ENCODE measurements at places on chromosomes 4 and X.

DNA sequence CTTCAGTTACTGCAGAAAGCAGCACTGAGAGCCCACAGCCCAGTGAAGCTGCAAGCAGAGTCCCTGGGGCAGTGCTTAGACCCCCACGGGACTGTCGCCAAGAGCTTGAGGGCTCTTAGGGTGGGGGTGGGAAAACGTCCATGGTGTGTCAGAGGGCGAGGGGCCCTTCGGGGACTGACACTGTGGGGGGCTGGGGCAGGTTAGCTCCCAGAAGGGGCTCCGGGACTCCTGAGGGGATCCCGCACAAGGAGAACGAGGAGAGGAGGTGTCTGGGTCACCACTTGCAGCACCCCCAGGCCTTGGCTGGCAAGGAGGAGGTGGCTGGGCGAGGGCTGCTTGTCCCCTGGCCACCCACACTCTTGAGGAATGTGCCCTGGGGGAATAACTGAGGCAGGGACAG is 20.8 kb downstream of the NAT8L start:
- H3K27me3 ChIP-seq, result no peaks in the 10 kb centered on the region
- H3K36me3 ChIP-seq, result no peaks in the 10 kb centered on the region
- H3K4me1 ChIP-seq, result no peaks in the 10 kb centered on the region
- H3K27ac ChIP-seq, result no peak overlapping the region
- H3K4me3 ChIP-seq, result no peak overlapping the region

GRCh38 chr4:20883677-20884076 is 183.4 kb downstream of the PACRGL start:
- H3K27ac ChIP-seq, result no peak overlapping the region
- H3K4me3 ChIP-seq, result no peak overlapping the region
- H3K27me3 ChIP-seq, result no peaks in the 10 kb centered on the region
- H3K4me1 ChIP-seq, result no peaks in the 10 kb centered on the region
- no peaks in the 10 kb centered on the region for H3K36me3 ChIP-seq
- no peak for DNase-seq

- H3K36me3 ChIP-seq, result no peaks in the 10 kb centered on the region
- no peak for DNase-seq
- no peaks in the 10 kb centered on the region for H3K27me3 ChIP-seq
- no peaks in the 10 kb centered on the region for H3K4me1 ChIP-seq
- H3K27ac ChIP-seq, result no peak overlapping the region
Measured at GRCh38 chrX:19388064-19388679, 44.4 kb downstream of the PDHA1 start.

DNA sequence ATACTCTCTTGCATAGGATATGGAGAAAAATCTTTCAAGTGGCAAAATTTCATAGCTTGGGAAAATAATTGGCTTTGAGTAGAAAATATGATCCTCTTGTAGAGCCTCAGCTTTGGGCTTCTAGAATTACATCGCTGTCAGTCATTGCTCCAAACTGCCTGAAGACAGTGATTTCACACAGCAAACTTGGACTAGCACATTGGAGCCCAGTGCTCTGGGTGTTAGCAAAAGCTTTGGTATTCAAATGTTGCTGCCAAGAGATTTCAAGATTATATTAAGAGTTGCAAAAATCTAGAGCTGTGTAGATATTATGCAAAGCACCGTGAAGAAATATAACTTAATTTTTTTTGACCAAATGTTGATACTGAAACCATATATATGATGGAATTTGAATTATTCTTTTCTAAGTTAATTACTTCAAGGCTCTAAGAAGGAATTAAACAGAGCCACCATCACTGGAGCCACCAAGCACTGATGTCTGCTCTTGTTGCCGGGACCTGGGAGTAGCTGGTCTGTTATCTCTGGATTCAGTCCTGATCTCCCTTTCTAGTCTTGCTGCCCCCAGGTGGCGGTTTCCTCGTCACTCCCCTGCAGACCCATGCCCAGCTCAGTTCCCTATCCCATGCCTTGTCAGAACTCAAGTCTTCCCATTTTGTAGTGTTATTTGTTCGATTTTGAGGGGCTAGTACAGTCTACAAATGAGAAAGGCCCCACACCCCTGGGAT is 260.7 kb upstream of the SFRP2 start:
- no peak overlapping the region for H3K27ac ChIP-seq
- H3K4me3 ChIP-seq, result no peak overlapping the region
- H3K4me1 ChIP-seq, result no peaks in the 10 kb centered on the region
- H3K36me3 ChIP-seq, result no peaks in the 10 kb centered on the region

DNA sequence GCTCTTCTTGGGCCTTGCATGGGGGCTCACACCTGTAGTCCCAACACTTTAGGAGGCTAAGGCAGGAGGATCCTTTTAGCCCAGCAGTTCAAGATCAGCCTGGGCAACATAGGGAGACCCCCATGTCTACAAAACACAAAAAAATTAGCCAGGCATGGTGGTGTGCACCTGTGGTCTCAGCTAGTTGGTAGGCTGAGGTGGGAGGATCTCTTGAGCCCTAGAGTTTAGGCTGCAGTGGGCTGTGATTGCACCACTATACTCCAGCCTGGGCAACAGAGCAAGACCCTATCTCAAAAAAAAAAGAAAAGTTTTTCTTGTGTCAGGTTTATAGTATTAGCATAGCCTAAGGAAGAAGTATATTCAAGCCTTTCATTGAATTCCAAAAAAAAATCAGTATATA is 30.8 kb upstream of the FAM241A start:
- no peak overlapping the region for H3K27ac ChIP-seq
- no peak for DNase-seq
- no peaks in the 10 kb centered on the region for H3K4me1 ChIP-seq
- H3K27me3 ChIP-seq, result no peaks in the 10 kb centered on the region
- H3K36me3 ChIP-seq, result no peaks in the 10 kb centered on the region
- H3K4me3 ChIP-seq, result no peak overlapping the region

DNA sequence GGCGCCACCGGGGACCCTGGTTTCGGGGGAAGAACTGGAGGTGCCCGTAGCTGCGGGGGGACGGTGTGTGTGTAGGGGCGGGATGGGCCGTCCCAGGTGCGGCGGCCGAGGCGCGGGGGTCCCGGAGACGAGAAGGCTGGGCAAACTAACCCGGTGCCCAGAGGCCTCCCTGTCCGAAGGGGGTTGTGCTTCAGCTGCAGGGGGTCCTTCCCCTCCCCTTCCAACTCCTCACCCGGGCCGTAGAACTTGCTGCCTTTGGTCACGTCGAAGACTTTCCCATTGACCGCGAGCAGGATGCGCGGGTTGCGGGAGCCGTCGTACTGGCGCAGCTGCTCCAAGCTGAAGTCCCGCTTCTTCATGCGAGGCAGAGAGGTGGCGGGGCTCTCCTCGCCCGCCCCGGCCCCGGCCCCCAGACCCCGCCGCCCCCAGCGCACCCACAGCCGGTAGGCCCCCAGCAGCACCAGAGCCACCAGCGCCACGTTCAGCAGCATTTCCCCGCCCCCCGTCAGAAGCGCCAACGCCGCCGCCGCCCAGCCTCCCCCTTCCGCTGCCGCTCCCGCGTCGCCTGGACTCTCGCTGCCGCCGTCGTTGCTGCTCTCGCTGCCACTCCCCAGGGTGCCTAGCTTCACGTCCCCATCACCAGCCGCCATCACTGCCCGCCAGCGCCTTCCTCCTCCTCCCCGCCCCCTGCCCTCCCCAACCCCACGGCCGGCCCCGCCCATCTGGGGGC is at the start of gene PGRMC2:
Gene PGRMC2 (minus strand): TSS at position 673 of the 730 bp plus-strand sequence. CDS start 23 bp downstream, at position 650.
- H3K4me3 ChIP-seq, result peak within 1 kb of the TSS; percentile 91
- no peaks in the 10 kb centered on the region for H3K36me3 ChIP-seq
- H3K27ac ChIP-seq, result peak within 1 kb of the TSS; percentile 95
- peaks cover 37% of the 10 kb centered on the region for H3K4me1 ChIP-seq

DNA sequence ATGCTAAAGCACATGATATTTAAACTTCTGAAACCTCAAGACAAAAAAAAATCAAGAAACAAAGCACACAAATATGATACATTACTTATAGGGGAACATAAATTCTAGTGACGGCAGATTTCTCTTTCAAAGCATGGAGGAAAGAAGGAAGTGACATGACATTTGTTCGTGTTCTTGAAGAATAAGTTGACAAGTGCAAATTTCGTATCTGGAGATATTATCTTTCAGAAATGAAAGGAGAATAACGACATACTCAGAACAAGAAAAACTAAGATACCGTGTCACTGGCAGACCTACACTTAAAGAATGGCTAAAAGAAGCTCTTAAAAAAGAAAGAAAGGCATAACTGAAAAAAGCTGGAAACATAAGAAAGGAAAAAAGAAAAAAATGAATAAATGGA is 16.6 kb downstream of the CENPVL2 start:
- H3K4me3 ChIP-seq, result no peak overlapping the region
- H3K27me3 ChIP-seq, result no peaks in the 10 kb centered on the region
- DNase-seq, result no peak
- H3K4me1 ChIP-seq, result no peaks in the 10 kb centered on the region
- H3K27ac ChIP-seq, result no peak overlapping the region

- H3K27me3 ChIP-seq, result peaks cover 39% of the 10 kb centered on the region
- peaks cover 38% of the 10 kb centered on the region for H3K4me1 ChIP-seq
Measured at GRCh38 chr4:54097152-54097551, 2.8 kb upstream of the GSX2 start.

GRCh38 chrX:30653415-30654131 is at the start of gene GK:
TSS of gene GK (plus strand) at chrX:30653423. CDS start at chrX:30653538, 115 bp downstream.
- H3K4me3 ChIP-seq, result peak within 1 kb of the TSS; percentile 63
- DNase-seq, result no peak
- peak within 1 kb of the TSS; percentile 63 for H3K27ac ChIP-seq

GRCh38 chrX:154731881-154732280 is 19.0 kb downstream of the GAB3 start:
- H3K36me3 ChIP-seq, result no peaks in the 10 kb centered on the region
- H3K27me3 ChIP-seq, result no peaks in the 10 kb centered on the region
- H3K4me3 ChIP-seq, result no peak overlapping the region
- no peak for DNase-seq

GRCh38 chr4:109590905-109591304 is 30.9 kb downstream of the MCUB start:
- H3K36me3 ChIP-seq, result no peaks in the 10 kb centered on the region
- H3K4me1 ChIP-seq, result peaks cover 5% of the 10 kb centered on the region
- no peaks in the 10 kb centered on the region for H3K27me3 ChIP-seq
- no peak overlapping the region for H3K27ac ChIP-seq
- no peak for DNase-seq

DNA sequence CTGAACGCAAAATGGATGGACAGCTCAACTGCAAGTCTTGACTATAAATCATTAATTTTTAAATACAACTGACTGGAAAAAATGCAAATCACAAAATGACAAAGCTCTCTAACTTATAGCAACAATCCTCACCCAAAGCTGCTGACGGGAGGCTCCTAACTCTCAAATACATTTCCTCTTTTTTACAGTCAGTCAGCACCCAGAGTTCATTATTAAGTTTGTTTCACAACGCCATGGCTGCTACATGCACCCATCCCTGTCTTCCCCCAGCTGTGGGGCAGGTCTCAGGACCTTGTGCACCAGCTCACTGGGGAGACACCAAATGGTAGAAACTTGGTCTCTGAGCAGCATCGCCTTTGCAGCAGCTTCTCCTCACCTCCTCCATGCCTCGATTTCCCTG is 97.6 kb downstream of the SLC34A2 start:
- DNase-seq, result no peak
- no peak overlapping the region for H3K27ac ChIP-seq
- H3K4me1 ChIP-seq, result no peaks in the 10 kb centered on the region
- H3K36me3 ChIP-seq, result no peaks in the 10 kb centered on the region
- no peak overlapping the region for H3K4me3 ChIP-seq

DNA sequence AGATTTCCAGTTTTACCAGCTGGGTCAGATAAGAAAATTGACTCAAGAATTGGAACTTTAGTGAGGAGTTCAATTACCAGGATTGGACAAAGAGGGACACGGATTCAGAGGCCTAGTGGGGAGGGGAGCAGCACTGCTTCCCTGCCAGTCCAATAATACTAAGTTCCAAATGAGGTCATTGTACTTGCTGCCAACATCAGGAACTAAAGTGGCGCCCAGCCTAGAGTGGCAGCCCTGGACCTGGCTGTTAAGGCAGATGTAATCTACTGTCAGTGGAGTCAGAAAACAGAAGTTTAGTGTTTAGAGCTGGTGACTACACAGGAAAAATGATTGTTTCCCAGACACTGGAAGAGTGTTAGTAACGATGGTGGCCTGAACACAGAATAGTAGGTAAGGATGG is 42.7 kb upstream of the RAPGEF2 start:
- H3K4me3 ChIP-seq, result no peak overlapping the region
- DNase-seq, result no peak

GRCh38 chr4:3034231-3034630 is 40.1 kb downstream of the HTT-AS start:
- no peak overlapping the region for H3K27ac ChIP-seq
- no peaks in the 10 kb centered on the region for H3K36me3 ChIP-seq
- peaks cover 14% of the 10 kb centered on the region for H3K4me1 ChIP-seq
- no peak overlapping the region for H3K4me3 ChIP-seq
- DNase-seq, result no peak

- no peak for DNase-seq
- no peaks in the 10 kb centered on the region for H3K27me3 ChIP-seq
- no peak overlapping the region for H3K4me3 ChIP-seq
- H3K4me1 ChIP-seq, result no peaks in the 10 kb centered on the region
- no peak overlapping the region for H3K27ac ChIP-seq
- H3K36me3 ChIP-seq, result no peaks in the 10 kb centered on the region
Measured at GRCh38 chrX:17977696-17978095, 116.6 kb upstream of the RAI2 start.

DNA sequence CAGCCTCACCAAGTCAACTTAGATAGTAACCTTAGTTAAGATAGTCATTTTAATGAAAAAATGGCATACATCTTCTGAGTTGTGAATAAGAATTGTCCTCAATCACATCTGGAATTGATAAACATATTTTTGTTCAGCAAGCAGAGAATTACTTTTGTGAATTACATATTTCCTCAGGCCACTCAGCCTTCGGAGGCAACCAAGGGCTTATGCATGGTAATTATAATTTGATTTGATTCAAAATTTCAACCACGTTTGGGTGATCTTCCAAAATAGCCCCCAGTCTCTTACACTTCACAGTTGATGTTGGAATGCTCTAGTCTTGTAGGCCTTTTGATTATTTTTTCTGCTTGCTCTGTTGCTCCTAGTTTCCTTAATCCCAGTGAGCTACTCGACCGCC is 63.4 kb downstream of the GALNTL6 start:
- H3K27ac ChIP-seq, result no peak overlapping the region
- no peaks in the 10 kb centered on the region for H3K27me3 ChIP-seq
- DNase-seq, result no peak
- H3K36me3 ChIP-seq, result no peaks in the 10 kb centered on the region
- no peaks in the 10 kb centered on the region for H3K4me1 ChIP-seq

GRCh38 chr4:146638333-146638785 is 334 bp upstream of the POU4F2 start:
- no peak for DNase-seq
- peaks cover 8% of the 10 kb centered on the region for H3K27me3 ChIP-seq
- H3K27ac ChIP-seq, result no peak overlapping the region

GRCh38 chr4:133464311-133464710 is 315.2 kb downstream of the PCDH10 start:
- no peak overlapping the region for H3K4me3 ChIP-seq
- H3K4me1 ChIP-seq, result no peaks in the 10 kb centered on the region
- no peaks in the 10 kb centered on the region for H3K27me3 ChIP-seq
- DNase-seq, result no peak
